ENCODE measurements at places on chromosomes 6 and 20.

GRCh38 chr6:41672816-41673703 lies 34.8 kb downstream of the MDFI start:
- DNase-seq = no peak

DNA sequence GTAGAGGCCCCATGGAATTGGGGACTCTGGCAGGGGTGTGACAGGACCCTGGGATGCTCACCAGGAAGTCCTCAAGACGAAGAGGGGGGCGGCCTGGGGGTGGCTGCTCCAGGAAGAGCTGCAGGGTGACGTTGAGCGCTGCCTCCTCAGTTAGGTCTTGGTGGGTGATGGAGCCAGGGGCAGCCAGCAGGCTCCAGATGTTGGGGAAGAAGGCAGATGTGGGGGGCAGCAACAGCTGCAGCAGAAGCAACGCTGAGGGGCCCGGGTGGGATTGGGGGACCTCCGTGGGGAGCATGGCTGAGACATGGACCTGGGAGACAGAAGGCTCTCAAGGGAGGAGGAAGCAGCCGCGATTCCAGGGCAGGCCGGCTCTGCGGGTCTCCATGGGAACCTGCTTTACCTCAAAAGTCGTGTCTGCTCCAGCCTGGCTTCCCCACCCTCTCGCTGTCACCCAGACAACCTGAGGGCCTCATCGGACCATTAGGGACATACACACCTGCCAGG lies 591 bp downstream of the VWA7 start:
- DNase-seq = no peak

- no peak for DNase-seq
Observed at GRCh38 chr20:23680146-23680545, 8.7 kb downstream of the CST4 start.

- DNase-seq = no peak
Observed at GRCh38 chr20:64039293-64040160, 3.5 kb downstream of the C20orf204 start.

- no peak for DNase-seq
Observed at GRCh38 chr6:139447656-139447975, 73.2 kb upstream of the CITED2 start.

GRCh38 chr6:52582446-52582845 lies 5.6 kb upstream of the TRAM2 start:
- DNase-seq = no peak

DNA sequence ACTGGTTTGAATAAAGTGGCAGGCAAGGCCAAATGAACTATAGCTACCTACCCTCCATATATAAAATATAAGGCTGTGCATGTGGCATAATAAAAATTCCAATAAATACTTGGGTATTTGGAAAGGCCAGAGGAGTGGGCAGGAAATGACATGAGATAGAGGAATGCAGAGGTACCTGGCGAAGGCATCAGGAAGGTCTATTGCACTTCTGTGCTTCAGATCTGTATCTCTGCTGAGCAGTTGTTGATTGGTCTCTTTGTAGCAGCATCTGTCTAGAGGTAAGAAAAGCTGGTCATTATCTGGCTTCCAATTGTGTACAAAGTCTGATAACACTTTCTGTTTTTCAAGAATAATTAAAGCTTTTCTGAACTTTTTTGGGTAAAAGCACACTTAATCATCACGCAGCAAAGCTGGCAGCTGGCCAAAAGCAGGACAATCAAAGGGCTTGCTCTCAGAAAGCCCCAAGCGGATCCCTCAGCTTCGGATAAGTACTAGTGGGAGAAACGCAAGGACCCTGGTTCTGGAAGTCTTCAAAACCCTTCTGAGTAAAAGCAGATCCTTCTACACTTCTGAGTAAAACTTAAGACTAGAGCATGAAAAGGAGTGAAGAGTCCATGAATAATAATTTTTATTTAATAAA lies 120.1 kb upstream of the TCF21 start:
- DNase-seq = no peak

DNA sequence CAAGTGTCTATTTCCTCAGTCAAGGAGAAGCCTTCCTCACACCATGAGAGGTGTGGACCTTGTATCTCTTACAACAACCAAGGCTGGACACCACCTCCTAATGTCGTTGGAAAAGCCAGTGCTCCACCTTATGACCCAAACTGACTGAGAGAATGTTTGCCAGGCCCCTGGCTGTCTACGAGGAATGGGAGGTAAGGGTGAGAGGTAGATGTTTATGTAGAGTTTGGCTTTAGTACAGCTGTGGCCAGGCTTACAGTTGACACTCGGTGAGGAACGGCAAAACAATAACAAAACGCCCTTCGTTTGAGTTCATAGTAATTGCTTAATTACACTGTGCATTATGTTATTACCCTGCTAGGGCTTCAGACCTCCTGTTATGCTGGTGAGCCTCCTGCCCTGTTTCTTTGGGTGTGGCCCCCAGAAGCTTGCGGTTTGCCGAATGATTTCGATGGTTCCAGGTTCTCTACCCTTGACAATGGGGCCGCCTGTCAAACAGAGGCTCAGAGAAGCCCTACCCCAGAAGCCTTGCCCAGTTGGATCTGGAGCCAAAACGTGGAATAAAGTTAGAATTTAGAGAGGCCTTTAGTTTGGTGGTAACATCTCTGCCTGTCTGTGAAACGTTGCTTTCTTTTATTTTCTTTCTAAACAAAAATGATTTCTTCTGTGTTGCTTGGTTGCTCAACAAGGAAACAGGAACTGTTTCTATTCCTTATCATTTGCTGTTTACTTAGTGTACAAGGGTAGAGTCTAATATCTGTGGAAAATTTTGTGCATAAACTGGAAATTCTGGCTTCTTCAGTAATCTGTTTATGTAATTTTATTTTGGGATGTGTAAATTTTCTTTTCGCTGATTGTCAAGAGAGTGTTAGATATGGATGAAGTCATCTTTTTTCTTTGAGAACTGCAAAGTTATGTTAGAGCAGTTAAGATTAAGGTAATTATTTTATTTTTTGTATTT lies 60.4 kb upstream of the FOXQ1 start:
- no peak for DNase-seq

- DNase-seq = no peak
Observed at GRCh38 chr6:38805127-38805655, 90.1 kb downstream of the DNAH8 start.

DNA sequence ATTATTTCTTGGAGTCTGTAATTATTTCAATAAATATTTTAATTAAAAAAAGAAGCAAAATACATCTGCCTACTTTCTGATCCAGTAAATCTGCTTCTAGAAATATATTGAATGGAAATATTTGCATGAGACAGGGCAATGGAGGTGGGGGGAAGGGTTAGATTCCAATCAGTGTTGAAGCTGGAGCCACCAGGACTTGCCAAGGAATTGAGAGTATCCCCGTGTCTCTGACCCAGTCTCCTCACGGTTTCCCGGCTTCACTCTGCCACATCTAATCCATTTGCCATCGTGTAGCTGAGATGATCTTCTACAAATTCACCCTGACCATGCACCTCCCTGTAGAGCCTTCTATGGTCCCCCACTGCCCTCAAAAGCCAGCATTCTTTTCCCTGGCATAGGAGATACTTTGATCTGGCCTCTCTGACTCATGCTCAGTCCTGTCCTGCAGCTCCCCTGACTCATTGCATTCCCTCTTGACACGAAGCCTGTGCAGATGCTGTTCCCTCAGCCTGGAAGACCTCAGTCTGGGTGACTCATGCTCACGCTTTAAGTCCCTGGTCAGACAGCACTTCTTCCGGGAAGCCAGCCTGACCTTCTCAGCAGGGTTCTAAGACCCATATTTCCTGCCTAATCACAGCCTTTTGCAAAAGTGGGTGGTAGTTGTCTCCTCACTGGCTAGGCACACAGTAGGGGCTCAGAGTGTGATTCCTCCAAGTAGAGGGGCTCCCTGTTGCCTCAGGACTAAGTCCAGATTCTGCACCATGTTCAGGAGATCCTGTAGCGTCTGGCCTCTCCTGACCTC lies 23.0 kb upstream of the FKBP1A start:
- peak; percentile 93 for DNase-seq

- no peak for DNase-seq
Observed at GRCh38 chr20:24507182-24507853, 37.9 kb downstream of the SYNDIG1 start.

DNA sequence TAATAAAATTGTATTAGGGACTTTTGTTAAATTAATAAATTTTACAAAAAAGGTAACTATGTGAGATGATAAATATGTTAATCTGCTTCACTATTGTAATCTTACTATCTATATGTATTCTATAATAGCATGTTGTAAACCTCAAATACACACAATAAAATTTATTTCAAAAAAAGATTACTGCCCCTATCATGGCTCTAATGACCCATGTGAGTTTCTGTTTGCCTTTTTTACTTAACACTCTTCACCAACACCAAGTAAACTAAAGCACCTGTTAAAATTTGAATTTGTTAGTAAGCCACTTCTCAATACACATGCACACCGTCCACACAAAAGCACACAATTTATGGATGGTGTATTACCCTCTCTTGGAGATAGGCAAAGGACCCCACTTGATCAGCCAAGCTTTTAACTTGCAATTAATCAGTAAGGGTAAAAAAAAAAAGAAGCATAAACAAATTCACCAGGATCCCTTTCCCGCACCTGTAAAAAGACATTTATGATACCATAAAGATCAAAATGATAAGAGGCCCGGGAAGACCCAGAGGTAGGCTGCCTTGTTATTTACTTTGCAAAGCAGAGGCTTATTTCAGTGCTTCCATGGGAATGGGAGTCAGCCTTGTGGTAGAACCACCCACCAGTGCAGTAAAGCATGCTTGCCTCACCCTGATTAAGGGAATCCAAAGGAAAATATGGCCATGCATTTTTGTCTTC lies 28.6 kb upstream of the PKHD1 start:
- DNase-seq = no peak

DNA sequence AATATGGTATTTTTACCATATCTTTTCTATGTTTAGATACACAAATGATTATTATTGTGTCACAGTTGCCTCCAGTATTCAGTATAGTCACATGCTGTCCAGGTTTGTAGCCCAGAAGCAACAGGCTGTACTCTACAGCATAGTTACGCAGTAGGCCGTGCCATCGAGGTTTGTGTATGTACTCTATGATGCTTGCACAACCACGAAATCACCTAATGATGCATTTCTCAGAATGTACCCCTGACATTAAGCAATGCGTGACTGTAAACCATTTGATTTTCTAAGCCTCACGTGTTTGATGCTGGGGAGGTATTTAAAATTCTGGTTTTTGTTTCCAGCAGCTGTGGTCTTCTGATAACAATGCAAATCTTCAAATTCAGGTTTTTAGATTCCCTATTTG lies 207.6 kb downstream of the UST start:
- no peak for DNase-seq

DNA sequence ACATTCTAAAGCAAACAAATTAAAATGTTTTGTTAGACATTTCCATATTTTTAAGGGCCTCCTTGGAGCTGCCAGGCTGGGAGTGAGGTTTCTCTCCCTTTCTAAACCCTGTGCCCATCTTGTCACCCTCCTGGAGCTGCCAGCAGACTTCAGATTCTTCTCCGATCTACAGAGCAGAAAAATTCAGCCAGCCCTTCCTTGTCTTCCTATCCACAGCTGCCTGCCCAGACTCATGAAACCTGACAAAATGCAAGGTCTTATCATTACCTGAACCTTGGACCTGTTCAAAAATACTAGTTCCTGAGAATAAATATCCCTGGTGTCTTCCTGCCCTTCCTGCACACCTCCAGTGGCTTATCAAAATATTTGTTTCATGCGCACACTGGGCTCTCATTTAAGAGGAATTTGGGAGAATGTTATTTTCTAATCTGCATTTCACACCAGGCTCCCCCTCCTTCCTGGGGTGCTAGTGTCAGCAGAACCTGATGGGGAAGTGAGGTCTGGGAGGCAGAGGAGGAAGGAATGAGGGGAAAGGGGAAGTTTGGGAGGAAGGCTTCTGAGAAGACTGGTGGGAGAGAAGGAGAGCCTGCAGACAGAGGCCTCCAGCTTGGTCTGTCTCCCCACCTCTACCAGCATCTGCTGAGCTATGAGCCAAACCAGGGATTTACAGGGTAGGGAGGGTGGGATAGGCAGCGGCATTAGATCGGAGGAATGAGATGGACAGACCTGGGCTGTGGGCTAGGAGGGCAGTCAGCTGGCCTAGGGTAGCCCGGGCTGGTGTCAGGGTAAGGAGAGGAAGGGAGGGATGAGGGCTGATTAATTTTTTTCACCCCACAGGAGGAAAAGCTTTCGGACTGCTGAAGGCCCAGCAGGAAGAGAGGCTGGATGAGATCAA lies at the start of gene AIF1:
Gene AIF1 (plus strand): TSS at position 551 of the 895 bp plus-strand sequence. CDS start 96 bp downstream, at position 647.
- DNase-seq = no peak

- no peak for DNase-seq
Observed at GRCh38 chr20:35884541-35884865, 69.8 kb downstream of the SCAND1 start.

- no peak for DNase-seq
Observed at GRCh38 chr6:170263410-170263809, 27.5 kb downstream of the DLL1 start.

DNA sequence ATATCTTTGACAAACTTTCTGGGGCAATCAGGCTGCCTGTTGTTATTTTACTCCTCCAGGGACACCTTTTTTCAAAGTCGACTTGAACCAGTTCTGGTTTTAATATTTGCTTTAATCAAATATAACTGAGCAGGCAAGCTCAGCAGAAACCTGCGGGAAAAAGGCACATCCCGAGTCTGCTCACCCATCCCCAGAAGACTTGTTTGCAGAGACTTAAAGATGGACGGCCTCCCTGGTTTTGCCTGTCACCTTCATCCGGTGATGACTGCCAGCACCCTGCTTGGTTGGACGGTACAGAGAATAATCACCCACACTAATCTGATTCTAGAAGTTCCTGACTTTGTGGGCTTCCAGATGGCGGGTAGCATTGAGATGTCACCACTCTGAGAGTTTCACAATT lies 36.8 kb downstream of the PPP1R3G start:
- DNase-seq = no peak

DNA sequence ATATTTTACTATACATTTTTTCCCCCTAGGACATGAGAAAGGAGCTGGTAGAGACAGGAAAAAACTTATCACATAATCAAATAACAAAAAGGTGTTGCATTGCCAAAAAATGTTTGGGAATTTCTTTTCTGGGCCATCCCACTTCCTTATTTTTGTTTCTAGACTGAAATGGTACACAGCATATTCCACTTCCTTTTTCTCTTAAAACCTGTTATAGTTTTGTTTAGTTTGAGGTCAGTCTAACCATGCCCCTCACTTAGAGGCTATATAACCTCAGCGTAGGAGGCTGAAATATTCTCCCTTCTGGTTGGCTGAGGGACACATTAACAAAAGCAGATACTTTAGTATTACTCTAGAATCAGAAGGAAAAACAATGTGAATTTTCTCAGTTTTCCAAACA lies 323.9 kb downstream of the GJA1 start:
- no peak for DNase-seq

- DNase-seq = peak; percentile 77
Observed at GRCh38 chr6:108074359-108075144, at the start of gene OSTM1. Gene OSTM1 (minus strand): TSS chr6:108074741. CDS start chr6:108074651, 90 bp downstream.

DNA sequence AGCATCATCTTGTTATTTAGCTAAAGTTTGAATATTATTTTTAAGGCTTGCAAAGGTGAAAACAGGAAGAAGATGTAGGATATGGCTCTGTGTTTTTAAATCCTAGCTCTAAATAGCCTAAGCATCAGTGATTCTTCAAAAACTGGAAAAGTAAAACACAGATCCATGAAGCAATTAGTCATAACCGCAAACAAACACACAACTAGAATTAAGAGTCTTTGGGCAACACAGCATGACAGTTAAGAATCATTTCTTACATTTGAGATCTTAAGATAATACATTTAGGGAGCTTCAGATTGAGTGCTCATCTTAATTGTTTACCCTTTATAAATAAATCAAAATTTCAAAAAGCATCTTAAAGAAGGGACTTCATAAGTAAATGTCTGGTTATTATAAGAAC lies 115.8 kb upstream of the MAP7 start:
- DNase-seq = no peak

Data from brain microvascular endothelial cell (primary cell).